ENCODE measurements at places on chromosomes 5 and 9.

GRCh38 chr5:143033535-143034250, 263.5 kb downstream of the ARHGAP26 start:
- DNase-seq: no peak

DNA sequence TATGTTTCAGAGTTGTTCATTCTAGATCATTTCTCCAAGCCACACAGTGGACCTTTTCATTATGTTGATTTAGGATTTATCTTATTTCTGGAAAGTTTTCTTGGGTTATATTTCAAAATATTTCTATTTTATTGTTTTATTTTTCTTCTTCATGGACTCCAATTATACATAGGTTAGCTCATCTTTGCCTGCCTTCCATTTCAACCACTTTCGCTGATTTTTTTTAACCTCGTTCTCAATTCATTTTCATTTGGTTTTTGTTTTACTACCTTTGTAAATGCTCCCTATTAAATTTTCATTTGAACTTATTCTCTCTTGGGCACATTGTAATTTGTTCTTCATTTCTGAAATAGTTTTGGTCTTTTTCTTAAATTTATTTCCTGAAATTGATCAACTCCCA, 169.0 kb upstream of the PITX1 start:
- DNase-seq: no peak

DNA sequence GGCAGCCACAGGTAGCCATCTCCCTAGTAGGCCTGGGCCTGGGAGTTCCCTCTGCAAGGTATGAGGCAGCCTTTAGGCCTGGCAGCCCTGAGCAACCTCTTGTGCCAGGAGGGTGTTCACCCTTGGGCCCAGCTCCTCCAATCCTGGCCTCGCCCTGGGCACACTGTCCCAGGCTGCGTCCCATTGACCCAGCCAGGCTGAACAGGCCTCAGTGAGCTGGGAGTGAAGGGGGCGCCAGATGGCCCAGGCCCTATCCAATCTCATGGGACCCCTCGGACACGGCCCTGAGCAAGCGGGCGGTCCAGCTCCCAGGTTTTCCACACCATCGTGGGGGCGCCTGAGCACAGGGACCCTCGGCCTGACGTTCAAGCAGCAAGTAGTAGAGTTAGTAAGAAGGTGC, 14.5 kb downstream of the SH3GLB2 start:
- DNase-seq: no peak

DNA sequence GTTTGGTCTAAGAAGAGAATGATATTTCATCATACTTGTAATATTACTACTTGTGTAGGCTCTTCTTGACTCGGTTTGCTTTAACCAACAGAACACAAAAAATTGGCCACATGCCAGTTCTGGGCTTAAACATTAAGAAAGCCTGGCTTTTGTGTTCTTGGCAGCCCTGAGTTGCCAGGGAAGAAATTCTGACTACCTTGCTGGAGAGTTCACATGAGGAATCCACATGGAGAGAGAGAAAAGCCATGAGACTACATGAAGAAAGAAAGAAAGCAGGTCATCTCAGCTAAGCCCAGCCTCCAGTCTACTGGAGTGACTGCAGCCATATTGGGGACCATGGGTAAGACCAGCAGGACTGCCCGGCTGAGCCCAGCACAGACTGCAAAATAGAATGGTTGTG, 524.8 kb downstream of the RAB3C start:
- DNase-seq: no peak

- DNase-seq: no peak
Observed at GRCh38 chr5:105030153-105030552, 1467.6 kb upstream of the NUDT12 start.

DNA sequence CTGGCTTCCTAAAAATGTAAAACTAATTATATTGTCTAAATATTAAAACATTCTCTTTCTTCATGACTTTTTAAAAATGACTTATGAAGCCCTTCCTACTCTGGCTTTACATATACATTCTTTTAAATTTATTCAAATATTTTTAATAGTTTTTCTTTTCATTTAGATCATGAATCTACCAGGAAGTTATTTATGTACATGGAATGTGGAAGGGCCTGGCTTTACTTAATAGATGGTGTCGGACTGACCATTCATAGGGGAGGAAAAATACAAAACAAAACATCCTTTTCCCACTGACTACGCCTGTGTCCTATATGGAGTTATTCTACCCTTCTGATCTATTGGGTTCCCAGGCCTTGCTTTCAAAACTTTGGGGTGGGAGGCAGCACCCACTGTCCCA, 129.8 kb downstream of the MACROH2A1 start:
- no peak for DNase-seq

DNA sequence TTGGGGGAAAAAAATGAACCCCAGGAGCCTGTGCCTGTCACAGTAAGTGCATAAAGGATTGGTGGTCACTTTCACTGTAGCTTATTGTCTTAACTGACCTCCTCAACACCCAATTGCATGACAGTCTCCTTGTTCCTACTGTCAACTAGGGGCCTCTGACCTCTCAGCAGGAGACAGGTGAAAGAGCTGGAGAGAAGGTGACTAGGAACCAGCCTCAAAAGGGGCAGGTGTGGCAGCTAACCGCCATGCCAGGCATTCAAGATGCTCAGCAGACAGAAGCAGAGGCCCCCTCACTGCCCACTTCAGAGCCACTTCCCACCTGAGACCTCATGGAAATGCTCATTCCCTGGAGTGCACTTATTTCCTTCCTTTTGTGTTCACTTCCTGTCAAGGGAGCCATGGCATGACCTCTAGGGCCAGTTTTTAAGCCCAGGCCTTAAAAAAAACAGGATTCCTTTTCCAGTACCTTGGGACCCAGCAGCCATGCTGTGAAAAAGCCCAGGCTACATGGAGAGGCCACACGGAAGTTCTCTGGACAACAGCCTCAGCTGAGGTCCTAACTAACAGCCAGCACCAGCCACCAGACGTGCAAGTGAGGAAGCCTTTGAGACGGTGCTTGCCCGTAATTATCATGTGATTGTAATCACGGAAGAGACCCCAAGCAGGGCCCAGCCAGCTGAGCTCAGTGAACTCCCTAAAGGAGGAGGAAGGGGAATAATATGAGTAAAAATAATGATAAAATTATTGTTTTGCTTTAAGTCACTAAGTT, 74.9 kb downstream of the NSUN2 start:
- DNase-seq: no peak

GRCh38 chr5:113169720-113170119, 193.1 kb downstream of the DCP2 start:
- no peak for DNase-seq

DNA sequence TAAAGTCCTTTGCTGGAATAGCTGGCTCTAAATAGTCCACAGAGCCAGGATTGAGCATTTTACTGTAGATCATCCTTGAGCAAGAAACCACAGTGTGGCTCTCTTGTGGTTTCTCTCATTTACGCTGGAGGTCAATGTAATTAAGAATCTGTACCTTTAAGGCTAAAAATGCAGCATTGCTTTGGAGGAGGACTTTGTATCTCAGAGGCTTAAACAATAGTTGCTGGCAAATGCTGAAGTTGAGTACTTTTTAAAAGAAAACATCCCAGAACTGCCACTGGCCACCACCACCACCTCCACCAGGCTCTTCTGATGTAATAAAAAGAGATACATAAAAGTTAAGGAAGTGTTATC, 177.3 kb upstream of the ADAMTSL1 start:
- no peak for DNase-seq

GRCh38 chr9:75995066-75995465, 104.6 kb downstream of the PCSK5 start:
- DNase-seq: no peak

Data from upper lobe of left lung (tissue), 6 donors.